Inflammatory macrophage treated with lipopolysaccharide for 1 hour (primary cell): ENCODE measurements at places on chromosomes 2 and 18.

- no peak for DNase-seq
These were observed 755 bp downstream of the NOL4 start for GRCh38 chr18:34223893-34224422.

- DNase-seq = no peak
These were observed 1.2 kb downstream of the ANTXR1 start for GRCh38 chr2:69013840-69014821.

DNA sequence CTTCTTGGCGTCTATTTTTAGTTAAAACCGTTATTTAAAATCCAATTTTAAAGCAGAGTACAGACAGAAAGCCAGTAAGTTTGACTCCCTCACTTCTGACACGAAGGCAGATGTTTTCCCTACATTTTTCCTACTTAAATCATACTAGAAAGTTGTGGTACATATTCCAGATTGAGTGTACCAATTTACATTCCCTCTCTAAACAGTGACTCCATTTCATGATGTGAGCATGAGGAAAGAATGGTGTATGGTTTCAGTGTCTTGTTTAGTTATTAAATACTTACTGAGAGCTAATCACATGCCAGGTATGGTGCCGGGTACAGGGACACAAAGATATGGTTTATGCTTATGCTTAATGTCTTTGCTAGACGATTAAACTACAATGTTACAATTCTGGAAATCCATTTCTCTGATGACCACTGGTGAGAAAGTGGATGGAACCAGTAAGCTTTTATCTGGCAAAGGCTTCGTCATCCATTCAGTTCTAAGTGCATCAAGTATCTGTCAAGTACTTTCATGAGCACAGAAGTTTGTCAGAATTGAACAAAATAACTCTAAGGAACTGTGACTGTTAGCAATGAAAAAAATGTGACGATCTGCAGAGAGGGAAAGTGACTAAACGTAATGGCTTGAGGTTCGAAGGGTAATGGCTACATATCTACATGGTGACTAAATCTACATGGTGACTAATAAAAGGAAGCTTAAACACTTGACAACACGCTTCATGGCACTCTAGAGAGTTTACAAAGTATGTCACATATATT lies 25.7 kb downstream of the MAP4K3 start:
- DNase-seq = no peak

GRCh38 chr18:22200611-22201225 lies 31.3 kb downstream of the GATA6 start:
- no peak for DNase-seq

- no peak for DNase-seq
These were observed 150.4 kb upstream of the ITGA4 start for GRCh38 chr2:181306785-181307184.

- no peak for DNase-seq
These were observed 72.8 kb downstream of the ABI2 start for GRCh38 chr2:203400805-203401585.

GRCh38 chr18:23835506-23835905 lies 146.3 kb downstream of the LAMA3 start:
- DNase-seq = peak; percentile 90

- DNase-seq = no peak
These were observed 68.2 kb downstream of the HPCAL1 start for GRCh38 chr2:10370895-10371294.

DNA sequence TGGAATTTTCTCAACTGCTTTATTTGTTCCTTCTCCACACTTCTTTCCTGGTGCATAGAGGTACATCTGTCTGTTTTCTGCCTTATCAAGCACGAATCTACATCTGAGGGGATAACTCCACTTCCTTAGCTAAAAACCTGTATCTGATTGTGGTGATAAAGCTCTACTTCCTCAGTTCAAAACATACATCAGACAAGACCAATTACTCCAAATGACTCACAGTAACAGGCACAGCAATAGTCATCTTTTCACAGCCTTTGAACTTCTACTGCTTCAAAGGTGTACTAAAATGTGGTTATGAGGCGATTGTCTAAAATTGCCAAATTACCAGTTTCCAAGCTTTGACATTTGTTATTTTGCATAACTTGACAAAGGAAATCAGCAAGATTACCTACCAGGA lies 803.6 kb upstream of the ZEB2 start:
- no peak for DNase-seq

GRCh38 chr18:74534150-74534969 lies at the start of gene CNDP1:
Gene CNDP1, plus strand, starts transcription at chr18:74534500. Its CDS starts 168 bp downstream, at chr18:74534668.
- DNase-seq = no peak
